Endothelial cell (in vitro differentiated cells): ENCODE measurements at places on chromosomes 6 and 20.

GRCh38 chr6:37569743-37570481 is 70.2 kb upstream of the CCDC167 start:
- no peak for DNase-seq

- DNase-seq = no peak
Measured at GRCh38 chr20:38961530-38962043, 557 bp upstream of the DHX35 start.

- no peak for DNase-seq
Measured at GRCh38 chr6:148986608-148987007, 239.8 kb downstream of the UST start.

DNA sequence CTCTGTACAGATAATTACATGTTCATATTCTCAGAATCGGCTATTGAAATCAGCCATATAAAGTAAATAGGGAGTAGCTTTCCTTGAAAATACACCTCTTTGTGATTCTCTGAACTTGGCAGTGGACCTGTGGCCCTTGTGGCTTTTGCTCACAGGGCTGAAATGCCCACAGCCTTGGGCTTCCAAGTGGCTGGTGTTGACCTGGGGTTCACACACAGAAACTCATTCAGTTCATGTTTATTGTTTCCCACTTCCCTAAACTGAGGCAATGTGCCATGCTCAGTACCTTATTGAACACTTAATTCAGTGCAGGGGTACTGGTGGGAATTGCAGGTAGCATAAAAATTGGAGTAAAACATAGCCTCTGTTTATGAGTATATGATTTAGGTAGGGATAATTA is 19.1 kb upstream of the TULP4 start:
- no peak for DNase-seq

DNA sequence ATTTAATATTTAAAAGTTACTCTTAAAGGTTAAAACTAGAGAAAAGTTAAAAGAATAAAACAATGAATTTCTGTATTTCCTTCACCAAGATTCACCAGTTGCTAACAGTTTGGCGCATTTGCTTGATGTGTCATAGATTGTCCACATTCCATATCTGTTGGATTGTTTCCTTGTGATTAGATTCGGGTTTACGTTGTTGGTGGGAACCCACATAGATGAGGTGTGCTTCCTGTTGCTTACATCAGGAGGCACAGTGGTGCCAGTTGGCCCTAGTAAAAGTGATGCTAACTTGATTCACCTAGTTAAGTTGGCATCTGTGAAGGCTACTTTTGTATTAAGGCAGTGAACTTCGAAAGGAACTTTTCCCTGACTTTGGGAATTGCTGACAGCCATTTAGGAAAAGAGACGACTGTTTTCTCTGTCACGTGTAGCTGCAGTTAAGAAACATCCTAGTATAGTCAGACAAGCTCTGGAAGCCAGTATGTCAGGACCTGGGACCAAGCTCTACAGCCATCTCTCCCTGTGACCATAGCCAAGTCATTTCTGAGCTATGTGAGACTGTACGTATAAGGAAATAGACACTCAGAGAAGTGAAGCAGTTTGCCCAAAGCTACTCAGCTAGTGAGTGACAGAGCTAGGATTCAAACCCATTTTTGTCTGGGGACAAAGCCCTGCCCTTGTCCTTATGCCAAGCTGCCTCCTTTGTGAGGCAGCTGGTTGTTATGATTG is 49.0 kb downstream of the PPARD start:
- no peak for DNase-seq

GRCh38 chr6:100818066-100818465 is 63.1 kb downstream of the ASCC3 start:
- DNase-seq = no peak

- no peak for DNase-seq
Measured at GRCh38 chr20:6094063-6094462, 28.8 kb downstream of the FERMT1 start.

DNA sequence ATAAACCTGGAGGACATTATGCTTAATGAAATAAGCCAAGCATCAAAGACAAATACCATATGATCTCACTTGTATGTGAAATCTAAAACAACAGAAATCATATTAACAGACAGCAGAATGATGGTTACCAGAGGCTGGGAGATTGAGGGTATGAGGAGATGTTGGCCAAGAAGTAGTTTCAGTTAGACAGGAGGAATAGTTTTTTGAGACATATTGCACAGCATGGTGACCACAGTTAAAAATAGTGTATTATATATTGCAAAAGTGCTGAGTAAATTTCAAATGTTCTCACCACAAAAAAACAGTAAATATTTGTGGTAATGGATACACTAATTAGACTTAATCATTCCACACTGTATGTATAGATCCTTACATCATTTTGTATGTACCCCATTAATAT is 1.8 kb downstream of the GABRR1 start:
- DNase-seq = no peak
